HS-27A (cell line): ENCODE measurements at places on chromosomes 16 and 17.

- no peak for DNase-seq
These were observed 82.6 kb downstream of the CACNG1 start for GRCh38 chr17:67126983-67127382.

- DNase-seq = no peak
These were observed 9.9 kb downstream of the RARA start for GRCh38 chr17:40318830-40319391.

DNA sequence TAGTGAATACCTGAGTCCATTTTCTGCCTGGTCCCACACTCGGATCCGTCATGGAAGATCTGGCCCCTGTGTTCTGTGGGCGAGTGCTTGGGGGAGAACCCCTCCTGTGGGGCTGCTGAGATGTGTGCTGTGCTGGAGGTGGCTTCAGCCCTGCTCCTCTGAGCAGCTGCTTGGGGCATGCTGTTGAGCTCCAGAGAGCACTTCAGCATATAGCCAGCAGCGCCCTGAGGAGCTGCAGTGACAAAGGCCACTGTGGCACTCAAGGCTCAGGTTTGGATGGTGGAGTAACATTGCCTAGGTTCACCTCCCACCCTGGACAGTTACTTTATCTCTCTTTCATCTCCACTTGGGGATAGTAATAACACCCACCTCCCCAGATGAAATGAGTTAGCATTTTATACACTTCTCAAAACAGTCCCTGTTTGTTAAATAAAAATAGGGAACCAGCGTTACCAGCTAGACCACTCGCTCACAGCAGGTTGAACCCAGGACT, 75.3 kb downstream of the KSR1 start:
- DNase-seq = no peak

DNA sequence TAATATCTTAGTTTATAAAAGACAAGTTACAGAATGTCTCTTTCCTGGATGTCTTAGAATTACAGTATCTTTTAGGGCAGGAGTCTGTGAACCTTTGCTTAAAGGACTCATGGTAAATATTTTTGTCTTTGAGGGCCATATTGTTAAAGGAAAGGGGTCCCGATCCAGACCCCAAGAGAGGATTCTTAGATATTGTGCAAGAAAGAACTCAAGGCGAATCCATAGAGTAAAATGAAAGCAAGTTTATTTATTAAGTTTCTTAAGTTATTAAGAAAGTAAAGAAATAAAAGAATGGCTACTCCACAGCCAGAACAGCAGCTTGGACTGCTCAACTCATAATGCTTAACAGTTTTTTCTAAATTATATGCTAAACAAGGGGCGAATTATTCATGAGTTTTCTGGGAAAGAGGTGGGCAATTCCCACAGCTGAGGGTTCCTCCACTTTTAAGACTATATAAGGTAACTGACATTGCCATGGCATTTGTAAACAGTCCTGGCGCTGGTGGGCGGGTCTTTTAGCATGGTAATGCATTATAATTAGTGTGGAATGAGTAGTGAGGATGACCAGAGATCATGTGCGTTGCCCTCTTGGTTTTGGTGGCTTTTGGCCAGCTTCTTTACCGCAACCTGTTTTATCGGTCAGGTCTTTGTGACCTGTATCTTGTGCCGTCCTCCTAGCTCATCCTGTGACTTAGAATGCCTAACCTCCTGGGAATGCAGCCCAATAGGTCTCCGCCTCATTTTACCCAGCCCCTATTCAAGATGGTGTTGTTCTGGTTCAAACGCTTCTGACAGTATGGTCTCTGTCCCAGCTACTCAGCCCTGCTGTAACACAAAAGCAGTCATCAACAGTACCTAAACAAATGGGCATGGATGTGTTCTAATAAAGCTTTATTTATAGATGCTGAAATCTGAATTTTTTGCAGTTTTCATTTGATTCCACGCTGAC, 53.2 kb downstream of the BMERB1 start:
- no peak for DNase-seq

DNA sequence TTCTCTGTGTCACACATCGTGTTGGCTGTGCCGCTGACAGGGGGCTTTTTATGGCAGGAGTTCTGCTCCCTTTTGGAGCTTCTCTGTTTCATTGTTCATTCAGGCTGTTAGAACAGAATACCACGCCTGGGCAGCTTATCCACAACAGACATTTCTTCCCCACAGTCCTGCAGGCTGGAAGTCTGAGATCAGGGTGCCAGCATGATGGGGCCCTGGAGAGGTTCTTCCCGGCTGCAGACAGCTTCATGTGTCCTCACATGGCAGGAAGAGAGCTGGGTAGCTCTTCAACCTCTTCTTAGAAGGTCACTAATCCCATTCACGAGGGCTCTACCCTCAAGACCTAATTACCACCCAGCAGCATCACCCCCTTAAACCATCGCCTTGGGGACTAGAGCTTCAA, 65.1 kb downstream of the DHRS7C start:
- no peak for DNase-seq

GRCh38 chr16:16158741-16159374, 64.4 kb downstream of the ABCC6 start:
- DNase-seq = no peak

DNA sequence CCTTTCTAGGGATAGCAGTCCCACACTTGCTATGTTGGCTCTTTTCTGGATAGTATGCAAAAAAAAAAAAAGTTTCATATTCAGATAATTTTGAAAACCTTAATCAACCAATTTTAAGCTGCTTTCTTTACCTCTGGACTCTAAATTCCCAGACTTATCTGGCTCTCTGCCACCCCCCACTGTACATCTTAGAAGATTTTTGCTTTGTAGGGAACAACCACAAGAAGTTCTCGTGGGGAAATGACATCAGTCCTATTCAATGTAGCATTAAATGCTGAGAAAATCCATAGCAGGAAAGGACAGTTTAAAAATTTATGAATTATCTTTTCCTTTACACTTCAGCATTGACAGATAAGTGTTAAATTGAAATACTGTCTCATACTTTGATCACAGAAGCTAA, 562.7 kb upstream of the HSBP1 start:
- no peak for DNase-seq

DNA sequence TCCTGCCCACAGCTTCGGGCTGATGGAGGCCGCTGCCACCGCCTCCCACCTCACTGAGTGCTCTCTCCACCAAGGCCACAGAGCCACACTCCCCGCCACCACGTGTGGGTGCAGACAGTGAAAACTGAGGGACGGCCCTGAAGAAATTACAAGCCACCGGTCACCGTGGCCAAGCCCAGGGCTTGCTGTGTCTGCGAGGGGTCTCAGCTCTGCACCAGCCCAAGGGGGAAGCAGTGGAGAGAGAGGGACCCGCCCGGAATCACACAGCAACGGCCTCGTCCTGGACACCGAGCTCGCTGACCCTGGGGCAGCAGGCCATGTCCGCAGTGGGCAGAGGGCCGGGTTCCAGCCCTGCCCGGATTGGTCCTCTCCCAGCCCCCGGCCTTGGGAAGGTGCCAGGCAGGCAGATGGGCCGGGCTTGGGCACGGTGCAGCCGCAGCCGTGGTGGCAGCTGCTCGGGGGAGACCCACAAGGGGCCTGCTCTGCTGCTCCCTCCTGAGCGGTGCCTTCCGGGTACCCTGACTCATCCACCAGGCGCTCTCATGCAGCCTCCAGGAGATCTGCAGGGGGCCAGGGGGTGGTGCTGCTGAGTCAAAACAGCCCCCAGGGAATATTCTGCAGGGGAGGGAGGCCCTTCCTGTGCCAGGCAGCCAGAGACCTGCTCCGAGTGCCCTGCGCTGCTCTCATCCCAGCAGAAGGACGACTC, 52.0 kb downstream of the CBFA2T3 start:
- peak; percentile 22 for DNase-seq
